ENCODE measurements at places on chromosomes 4 and X.

- no peak for DNase-seq
Measured at GRCh38 chr4:127210893-127211649, 421.7 kb upstream of the INTU start.

DNA sequence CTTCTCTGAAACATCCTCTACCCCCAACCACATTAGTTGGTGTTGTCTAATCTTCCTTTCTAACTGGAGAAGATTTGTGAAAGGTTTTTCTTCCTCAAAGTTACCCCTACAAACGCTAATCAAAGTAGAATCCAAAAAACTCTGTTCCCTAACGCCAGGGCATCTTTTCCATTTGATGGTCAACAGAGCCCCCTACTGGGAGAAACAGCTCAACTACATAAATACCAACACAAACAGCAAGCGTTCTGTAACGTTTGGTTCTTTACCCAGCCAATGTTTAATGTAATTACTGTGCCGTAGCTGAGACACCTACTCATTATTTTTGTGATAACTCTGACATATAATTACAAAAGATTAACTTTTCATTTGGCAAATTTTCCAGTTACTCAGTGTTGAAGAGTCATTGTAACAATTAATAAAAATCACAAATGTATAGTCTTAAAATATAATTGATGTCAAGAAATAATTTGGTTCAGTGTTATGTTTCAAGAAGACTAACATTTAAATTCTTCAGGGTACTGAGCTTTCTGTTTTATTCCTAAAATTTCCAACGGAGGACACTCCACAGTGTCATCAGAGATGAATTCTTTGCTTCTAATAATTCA, 94.9 kb upstream of the TBC1D9 start:
- no peak for DNase-seq

DNA sequence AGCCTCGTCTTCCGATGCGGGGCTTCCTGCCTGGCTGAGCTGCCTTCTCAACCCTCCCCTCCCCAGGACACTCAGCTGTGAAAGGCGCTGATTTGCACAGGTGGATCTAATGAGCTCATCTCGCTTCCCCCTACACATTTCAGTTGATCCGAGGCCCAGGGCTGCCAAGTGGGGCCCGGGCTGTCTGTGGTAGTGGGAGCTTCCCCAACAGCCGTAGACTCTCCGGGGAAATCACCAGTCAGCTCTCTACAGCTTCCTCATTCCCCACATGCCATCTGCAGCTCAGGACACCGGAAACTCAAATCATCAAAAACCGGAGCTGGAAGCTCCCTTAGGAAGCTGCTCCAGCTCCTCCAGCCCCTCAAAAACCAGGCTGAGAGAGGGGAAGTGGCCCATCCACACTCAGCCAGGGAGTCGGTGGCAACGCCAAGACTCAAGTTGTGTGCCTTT, 56.2 kb downstream of the SMIM20 start:
- no peak for DNase-seq

DNA sequence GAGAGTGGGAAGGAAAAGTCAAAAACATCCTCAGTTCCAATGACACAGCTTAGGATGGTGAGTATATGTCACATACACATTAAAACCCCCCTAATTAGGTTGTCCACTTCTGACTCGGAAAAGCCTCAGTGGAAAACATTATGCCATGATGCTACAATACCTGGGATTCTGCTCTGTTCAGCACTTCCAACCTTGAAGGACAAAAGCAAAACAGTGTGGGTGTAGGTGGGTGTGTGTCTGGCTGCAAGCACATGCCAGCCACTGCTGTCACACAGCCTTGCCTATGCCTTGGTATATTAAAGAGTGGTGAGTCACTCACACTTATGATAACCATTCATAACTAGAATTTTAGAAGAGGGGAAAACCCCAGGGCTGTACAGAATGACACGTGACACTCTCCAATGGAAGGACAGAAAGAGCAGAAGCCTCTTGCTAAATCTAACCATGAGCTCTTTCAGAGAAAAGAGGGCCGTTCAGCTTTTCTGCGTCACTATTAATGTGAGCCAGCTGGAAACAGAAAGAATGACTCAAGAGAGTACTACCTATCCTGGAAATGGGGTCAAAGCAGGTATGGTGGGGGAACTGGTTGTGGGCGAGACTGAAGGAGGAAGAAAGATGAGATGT, 159.6 kb downstream of the TET2 start:
- DNase-seq, result no peak

- no peak for DNase-seq
Measured at GRCh38 chrX:110086162-110086915, 83.4 kb downstream of the TMEM164 start.

GRCh38 chr4:149999485-150000074, 78.7 kb upstream of the DCLK2 start:
- no peak for DNase-seq

DNA sequence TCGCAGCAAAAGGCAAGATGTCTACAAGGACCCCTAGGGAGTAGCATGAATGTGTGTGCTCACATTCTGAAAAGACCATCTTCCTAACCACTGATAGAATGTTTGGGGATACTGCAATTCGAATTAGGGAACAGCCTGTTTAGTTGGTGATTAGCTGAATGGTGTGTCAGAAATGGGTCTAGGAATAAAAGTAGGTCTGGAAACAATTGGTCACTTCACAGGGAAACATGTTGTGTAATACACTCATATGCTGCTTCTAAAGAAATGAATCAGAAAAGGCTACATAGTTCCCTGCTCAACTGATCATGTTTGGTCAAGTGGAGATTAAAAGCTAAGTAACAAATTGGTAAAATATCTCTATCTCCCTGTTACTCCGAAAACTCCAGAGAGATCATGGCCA, 2362.4 kb upstream of the TENM3 start:
- DNase-seq, result no peak

GRCh38 chr4:6742989-6743388, 27.0 kb downstream of the BLOC1S4 start:
- DNase-seq, result no peak

GRCh38 chr4:47647544-47647943, 162.5 kb downstream of the ATP10D start:
- no peak for DNase-seq

GRCh38 chr4:67581913-67582312, 23.4 kb downstream of the STAP1 start:
- no peak for DNase-seq

DNA sequence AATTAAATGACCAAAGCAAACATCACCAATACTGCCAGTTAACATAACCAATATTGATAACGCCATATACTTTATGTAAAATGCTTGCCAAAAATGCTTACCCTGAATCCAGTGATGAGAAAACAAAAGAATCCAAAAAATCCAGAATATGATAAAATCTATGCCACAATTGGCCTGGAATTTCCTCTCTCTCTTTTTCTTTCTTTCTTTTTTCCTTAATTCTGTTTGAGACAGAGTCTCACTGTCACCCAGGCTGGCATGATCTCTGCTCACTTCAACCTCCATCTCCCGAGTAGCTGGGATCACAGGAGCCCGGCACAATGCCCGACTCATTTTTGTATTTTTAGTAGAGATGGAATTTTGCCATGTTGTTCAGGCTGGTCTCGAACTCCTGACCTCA, 9.8 kb upstream of the SLC7A11 start:
- no peak for DNase-seq

GRCh38 chr4:5220028-5220427, 168.7 kb downstream of the STK32B start:
- no peak for DNase-seq

GRCh38 chrX:12496343-12496742, 294.9 kb upstream of the PRPS2 start:
- DNase-seq, result no peak

DNA sequence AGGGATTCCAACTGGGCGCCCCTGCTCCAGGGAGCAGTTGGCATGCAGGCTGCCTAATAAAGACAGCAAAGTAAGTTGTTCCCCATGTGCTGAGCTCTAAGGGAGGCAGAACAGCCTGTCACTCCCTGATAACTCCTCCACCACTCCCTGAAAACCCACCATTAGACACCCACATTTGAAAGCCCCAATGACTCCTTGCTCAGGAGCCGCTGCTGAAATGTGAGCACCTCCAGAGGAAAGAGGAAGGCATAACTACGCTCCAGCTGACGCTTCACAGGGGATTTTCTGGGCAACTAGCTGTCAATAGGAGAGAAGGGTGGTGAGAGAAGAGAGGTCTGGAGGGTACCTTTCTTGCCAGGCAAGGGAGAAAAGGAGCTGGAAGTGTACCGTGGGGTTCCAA, 62.5 kb downstream of the NPY1R start:
- DNase-seq, result no peak

DNA sequence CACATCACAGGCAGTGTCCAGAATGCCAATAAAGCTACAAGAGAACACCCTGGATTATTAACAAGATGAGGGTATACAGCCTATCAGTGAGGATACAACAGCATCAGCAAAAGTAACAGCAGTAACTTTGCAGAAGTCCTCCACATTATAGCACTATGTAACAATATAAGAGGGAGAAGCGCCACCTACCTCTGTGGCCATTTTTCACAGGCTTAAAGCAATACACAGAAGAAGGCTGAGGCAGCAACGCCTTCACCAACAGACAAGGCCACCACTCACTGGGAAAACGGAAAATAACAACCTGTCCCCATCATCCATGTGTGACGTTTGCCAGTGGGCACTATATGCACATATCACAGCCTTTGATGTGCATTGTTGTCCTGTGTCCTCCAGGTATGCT, 12.5 kb downstream of the RTL8B start:
- no peak for DNase-seq

DNA sequence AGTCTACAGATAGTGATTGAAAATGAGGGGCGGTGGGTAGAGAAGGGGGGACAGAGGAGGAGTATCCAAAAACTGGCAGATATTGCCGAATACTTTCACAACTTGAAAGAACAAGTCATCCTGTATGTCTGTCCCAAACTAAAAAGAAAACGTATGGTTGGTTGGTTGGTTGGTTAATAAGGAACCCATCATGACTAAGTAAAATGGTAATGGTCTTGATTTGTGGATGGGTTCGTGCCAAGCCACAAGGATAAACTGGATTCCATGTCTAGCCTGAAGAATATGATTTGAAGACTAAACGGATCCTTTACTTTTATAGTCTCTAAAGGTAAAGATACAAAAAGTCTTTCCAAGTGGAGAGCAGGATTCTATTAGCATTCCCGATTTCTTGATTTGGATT, 208.4 kb downstream of the DCLK2 start:
- no peak for DNase-seq
